NCI-H1436 (cell line): ENCODE measurements at places on chromosomes 1 and 21.
A peak's percentile ranks its signal among the peaks of the same experiment; 100 is the strongest.

DNA sequence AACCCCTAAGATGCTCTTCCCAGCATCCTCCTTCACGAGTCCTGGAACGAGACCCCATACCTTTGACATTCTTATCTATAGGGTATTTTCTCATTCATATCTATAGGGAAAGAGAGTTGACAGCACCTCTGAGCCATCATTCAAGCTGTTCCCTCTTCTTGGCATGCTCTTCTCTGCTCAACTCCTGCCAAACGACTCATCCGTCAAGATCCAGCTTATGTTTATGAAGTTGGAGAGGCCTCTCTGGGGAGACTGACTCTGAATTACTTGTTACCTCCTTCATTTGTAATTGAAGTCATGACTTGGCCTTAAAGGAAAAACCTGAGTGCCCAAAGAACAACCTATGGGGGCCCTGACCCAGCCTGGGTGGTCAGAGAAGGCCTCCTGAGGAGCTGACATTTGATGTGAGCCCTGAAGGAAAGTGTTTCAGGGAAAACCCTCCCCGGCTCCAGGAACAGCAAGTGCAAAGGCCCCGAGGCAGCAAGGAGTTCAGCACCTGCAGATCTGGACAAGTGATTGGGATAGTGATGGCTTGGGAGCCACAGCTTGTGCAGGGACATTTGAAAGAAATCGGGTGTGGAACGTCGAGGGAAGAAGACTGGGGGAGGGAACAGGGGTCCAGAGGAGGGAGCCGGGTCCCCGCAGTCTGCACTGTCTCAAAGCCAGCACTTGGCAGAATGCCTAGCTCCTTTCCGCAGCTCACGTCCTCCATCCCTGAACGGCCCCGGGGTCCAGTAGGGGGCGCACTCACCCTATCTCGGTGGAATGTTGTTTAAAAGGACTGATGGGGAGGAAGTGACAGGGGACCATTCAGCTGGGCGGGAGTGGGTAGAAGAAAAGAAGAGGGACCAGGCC lies 14.0 kb upstream of the CDA start:
- peak; percentile 61 for DNase-seq

GRCh38 chr1:44684525-44684924 lies 10.0 kb downstream of the ARMH1 start:
- no peak for DNase-seq

DNA sequence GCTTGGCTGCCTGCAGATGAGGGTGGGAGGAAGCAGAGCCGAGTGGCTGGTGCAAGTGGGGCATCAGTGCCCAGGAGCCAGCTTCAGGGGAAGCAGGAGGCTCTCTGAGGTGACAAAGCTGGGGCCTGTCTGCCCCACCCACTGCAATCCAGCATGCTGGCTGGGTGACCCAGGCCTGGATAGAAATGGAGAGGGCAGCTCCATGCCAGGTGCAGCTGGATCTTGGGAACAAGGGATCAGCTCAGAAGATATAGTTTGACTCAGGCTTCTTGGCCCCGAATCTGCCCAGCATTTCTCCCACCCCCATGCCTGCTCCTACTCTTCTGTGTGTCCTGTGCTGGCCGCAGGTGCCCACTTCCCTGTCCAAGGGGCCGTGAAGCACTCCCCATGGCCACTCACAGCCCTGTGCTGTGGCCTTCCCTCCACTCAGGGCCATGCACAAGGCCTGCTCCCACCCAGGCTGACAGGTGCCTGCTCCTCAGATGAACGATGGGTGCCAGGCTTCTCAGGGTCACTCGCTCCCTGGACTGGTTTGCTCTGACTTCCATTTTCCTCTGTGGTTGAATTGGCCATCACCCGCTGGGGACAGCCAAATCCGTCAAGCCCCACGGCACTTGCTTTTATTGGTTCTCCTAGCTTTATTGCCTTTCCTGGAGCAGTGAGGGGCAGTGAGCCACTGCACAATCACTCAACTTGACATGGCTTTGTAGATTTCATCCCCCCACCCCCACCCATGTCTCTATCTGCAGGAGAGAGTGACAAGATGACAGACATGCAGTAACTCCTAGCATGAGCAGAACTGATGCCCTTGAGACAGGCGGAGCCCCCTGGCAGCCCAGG lies 174.8 kb upstream of the VAMP3 start:
- no peak for DNase-seq

GRCh38 chr1:46160212-46160611 lies 14.7 kb upstream of the TSPAN1 start:
- DNase-seq = no peak

GRCh38 chr21:42438316-42439205 lies 34.9 kb downstream of the UBASH3A start:
- no peak for DNase-seq

DNA sequence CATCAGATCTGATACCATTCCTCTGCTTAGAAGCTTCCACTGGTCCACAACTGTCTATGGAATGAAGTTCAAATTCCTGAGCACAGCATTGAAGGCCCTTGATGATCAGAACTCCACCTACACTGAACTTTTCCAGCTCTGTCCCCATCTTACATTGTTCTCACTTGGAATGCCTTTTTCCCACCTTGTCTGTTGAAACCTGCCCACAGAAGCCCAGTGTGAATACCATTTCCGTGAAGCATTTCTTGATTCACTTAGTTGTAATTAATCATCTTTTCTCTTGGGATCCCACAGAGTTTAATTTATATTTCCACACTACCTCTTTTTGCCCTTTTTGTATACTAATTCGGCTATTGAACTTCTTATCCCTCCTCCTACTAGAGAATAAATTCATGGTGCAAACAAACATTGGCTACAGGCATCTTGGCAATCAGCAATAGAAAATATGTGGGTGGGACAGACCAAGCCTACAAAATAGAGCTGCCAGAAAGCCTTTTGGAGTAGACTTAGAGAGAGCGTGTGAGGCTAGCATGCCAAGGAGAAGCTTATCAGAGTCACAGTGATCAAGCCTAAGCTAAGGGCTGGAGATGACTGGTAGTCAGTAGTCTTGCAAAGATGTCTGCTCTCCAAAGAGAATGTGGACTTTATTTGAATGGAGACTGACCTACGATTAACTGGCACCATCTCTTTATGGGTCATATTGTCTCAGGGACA lies 26.1 kb downstream of the NHLH2 start:
- no peak for DNase-seq

- no peak for DNase-seq
These were observed 1.5 kb downstream of the ATP8B2 start for GRCh38 chr1:154326546-154327465.

DNA sequence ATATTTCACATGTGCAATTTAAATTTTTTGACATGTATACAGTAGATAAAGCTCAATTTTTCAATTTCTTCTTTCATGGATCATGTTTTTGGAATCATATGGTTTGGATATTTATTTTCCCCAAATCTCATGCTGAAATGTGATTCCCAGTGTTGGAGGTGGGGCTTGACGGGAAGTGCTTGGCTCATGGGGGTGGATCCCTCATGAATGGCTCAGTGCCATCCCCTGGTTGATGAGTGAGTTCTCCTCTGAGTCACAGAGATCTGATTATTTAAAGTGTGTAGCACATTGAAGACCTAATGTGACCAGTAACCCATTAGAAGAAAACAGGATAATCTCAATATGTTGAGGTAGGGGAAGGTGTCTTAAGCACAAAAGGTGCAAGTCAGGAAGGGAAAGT lies 9.1 kb upstream of the IFI16 start:
- no peak for DNase-seq

DNA sequence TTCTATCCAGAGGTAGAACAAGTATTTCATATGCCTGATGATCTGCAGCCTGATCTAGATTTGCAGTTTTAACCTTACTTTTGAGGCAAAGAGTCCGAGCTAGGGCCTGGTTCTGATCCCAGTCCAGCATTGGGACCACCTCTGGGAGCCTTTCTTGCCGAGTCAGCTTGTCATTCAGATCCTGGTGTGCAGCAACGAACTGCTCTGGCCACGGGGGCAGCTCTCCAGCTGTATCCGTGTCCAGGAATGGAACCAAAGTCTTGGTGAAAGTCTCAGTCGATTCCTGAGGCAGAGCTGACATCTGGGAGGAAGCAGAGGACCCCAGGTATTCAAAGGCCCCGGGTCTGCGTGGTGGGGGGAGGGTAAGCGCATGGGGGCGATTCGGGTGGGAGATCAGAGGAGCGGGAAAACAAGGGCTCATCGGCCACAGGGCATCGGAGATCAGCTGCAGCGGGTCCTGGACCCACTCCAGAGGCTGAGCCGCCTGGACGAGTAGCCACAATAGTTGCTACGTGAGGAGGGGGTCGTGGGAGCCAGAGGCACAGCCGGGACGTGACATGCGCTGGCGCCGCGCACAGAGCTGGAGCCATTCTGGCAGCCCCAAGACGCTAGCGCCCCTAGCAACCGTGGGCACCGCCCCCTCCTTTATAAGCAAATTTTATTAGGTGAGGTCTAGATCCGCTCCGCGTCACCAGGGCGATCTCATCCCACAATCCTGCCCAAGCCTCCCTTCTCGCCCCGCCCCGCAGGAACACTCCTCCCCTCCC lies 32.4 kb upstream of the BSDC1 start:
- no peak for DNase-seq

DNA sequence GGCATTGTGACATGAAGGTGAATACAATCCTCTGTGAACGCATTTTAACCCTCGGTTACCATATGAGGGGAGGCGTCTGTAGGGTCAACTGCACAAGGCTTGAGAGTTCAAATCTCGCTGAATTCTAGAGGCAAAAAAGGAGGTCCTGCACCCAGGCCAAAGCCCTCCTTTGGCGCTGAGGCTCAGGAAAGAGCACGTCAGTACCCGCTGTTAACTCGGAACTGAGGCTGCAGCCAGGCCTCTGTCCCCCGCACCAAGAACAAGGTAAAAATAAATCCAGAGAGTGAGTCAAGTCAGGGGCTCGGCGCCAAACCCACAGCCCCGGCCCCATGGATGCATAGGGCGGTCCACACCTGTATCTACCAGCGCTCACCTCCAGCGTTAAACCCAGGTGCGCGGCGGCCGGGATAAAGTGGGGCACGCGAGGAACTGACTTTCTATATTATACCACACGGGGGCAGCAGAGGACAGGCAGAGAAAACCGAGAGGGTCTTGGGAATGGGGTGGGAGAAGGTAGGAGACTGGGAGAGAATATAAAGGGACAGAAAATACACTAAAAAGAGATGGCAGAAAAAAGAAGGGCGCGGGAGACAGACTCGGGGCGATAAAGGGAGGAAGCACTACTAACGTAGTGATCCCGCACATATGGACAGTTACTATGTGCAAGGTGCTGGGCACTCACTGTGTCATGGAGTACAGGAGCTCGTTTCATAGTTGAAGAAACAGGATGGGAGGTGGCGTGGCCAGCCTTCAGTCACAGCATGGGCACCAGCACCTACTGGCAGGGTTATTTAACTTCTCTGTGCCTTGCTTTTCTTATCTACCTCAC lies 54.9 kb downstream of the DMRTA2 start:
- DNase-seq = peak; percentile 21
